NAMALWA (cell line): ENCODE measurements at places on chromosomes 7 and 10.

DNA sequence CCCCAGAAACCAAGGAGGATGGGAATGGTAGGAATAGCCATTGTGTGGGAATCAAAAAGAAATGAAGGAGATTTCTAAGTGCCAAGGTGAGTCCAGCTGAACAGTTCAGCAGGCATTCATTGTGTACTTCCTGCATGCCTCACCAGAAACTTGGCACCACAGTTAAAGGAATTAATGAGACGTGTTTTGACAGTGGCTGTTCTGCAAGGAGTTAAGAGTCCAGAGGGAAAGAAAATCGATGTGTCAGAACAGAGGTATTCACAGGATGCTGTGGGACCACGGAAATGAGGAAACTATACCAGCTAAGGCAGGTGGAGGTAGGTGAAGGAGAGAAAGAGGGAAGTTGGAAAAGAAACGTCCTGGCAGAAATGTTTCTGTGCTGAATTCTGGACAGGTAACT lies 78.1 kb downstream of the PRKCQ start:
- DNase-seq = no peak

DNA sequence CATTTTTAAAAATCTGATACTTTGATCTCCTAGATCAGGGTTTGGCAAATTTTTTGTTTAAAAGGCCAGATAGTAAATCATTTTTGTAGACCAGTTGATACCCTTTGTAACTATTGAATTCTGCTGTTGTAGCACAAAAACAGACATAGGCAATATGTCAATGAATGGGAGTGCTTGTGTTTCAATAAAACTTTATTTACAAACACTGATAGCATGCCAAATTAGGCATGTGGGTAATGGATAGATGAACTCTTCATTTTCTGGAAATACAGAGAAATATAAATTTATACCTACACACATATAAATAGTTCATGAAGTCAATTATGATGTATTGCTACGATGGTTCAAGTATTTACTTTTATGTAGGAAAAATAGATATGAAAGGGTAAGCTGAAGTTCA lies 60.4 kb downstream of the SEMA3A start:
- no peak for DNase-seq

GRCh38 chr10:131251146-131251541 lies 60.4 kb downstream of the TCERG1L start:
- DNase-seq = no peak

GRCh38 chr7:155007947-155008346 lies 5.0 kb upstream of the PAXIP1 start:
- peak; percentile 86 for DNase-seq

DNA sequence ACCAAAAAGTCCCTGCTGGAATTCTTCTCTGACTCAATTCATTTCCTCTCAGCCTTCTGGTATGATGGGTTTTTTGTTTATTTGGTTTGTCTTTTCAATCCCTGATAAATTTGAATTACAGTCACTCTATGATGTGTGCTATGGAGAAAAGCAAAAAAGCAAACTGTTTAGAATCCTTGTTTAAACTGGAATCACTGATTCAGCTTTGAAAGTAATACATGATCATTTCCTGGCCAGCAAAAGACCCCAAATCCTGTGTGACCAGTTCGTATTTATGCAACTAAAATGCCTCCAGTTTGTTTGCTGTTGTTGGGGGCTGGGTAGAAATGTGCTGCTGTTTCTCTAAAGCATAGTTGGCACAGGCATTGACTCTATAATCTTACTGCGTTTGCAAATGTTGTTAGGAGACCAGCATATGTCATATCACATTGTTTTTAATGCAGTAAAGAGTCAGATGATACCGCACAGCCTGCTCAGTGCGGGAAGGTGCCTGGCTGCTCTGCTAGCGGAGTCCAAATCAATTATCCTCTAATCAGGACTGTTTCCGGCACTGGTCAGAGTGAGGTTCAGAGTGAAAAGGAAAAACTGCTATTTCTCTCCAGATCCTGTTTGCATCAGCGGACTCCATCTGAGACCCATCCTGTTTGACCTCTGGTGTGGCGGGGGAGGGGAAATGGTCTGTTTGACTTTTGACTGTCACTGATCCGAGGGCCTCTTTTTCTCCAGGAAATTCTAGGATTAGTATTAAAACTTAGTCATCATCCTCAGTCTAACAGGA lies 40.6 kb upstream of the ADD3 start:
- DNase-seq = no peak
